Osteoblast (primary cell): ENCODE measurements at places on chromosomes 6 and 20. TPM values are rescaled to one million over a fixed set of nuclear protein-coding genes. Genes with fewer than 3 reads are reported as not detected.

- H3K4me1 ChIP-seq, result no peaks in the 10 kb centered on the region
- no peaks in the 10 kb centered on the region for H3K36me3 ChIP-seq
- no peak overlapping the region for H3K4me3 ChIP-seq
- DNase-seq, result peak; percentile 69
- no peak overlapping the region for H3K27ac ChIP-seq
Observed at GRCh38 chr20:58784321-58785074, 66.2 kb downstream of the GNAS-AS1 start.

Gene OR2B6
- not detected in 2 replicates for total RNA-seq

DNA sequence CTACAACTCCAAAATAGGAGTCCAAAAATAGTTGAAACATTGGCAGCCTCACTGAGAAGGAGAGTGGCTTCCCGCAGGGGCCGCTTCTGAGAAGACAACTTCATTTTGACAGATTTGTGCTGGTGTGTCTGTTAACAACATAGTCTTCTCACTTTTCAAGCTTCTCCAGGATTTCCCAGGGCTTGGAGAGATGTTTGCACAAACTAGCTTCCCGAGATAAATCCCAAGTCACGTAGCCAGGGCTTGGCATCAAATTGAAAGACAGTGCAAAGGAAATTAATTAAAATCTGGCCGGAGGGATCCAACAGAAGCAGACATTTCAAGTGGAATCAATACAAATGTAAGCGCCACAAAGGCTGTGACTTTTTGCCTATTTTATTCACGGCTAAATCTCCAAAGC, 630.2 kb downstream of the DHX35 start:
- no peak overlapping the region for H3K27ac ChIP-seq
- DNase-seq, result no peak
- no peak overlapping the region for H3K4me3 ChIP-seq
- H3K36me3 ChIP-seq, result no peaks in the 10 kb centered on the region

DNA sequence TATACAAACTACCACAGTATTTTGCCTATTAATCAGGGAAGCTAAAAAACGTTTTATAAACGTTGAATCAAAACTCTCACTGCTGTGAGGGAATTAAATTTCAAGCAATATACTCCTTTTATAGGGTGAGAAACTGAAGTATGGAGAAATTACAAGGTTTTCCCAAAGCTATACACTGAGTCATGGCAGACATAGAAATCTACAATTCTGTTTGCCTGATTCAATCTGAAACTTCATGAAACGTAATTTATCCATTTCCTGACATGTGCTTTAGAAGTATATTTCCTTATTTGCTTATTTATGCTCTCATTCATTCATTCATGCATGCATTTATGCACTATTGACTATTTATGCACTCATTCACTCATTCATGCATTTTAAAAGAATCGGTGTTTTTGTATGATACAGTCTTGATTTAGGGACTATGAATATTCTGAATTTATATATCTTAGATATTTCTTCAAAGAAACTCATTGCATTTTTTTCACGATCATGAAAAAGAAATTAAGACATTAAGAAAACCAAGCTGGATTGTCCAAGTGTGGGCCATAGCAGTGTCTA, 16.5 kb downstream of the EYA4 start:
- no peak overlapping the region for H3K4me3 ChIP-seq
- peaks cover 15% of the 10 kb centered on the region for H3K4me1 ChIP-seq
- no peaks in the 10 kb centered on the region for H3K36me3 ChIP-seq
- no peak overlapping the region for H3K27ac ChIP-seq

DNA sequence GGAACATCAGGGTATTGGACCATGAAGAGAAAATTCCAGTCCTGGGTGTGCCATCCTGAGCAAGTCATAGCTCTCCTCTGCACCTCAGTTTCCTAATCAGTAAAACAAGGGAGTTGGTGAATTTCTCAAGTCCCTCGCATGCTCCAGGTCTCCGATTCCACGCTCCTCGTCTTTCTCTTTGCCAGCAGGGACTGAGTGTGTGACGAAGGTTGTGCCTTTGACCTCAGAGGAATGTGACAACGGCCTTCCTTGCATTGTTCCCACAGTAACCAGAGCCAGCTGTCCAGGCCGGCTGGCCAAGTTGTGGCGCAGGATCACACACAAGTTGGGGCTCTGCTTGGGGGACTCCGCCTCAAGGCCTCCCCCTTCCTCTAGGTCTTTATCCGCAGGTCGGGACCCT, 217.3 kb downstream of the ATXN1 start:
- H3K36me3 ChIP-seq, result no peaks in the 10 kb centered on the region
- H3K27me3 ChIP-seq, result no peaks in the 10 kb centered on the region
- DNase-seq, result peak; percentile 11
- H3K27ac ChIP-seq, result no peak overlapping the region
- no peak overlapping the region for H3K4me3 ChIP-seq
- H3K4me1 ChIP-seq, result peaks cover 6% of the 10 kb centered on the region

GRCh38 chr20:23540624-23541023, 27.7 kb downstream of the CST9L start:
- no peaks in the 10 kb centered on the region for H3K36me3 ChIP-seq
- H3K27ac ChIP-seq, result no peak overlapping the region
- DNase-seq, result no peak
- H3K4me1 ChIP-seq, result no peaks in the 10 kb centered on the region
- H3K27me3 ChIP-seq, result peaks cover 2% of the 10 kb centered on the region

DNA sequence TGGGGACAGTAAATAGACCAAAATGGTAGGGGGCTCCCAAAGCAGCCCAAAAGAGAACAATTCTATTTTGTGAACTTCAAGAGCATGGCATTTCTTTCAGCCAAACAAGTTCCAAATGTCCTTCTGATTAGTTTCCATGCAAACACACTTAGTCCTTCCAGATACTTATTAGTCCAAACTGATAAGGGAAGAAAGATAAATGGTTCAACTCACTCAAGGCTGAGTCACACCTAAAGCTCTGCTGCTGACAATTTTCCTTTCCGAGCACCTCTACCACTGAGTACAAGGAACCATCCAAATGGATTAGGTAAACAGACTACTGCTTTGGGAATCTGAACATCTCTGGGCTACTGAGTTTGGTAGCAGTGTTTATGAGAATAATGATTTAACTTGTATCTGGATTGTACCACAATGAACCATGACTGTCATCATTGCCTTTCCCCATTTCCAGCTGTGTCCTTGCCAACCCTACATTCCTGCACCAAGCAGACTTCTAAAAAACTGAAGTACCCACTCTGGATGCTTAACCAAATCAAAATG, 71.2 kb downstream of the TNFRSF21 start:
- DNase-seq, result no peak
- H3K4me3 ChIP-seq, result no peak overlapping the region
- H3K4me1 ChIP-seq, result peaks cover 7% of the 10 kb centered on the region
- H3K27me3 ChIP-seq, result no peaks in the 10 kb centered on the region
- no peaks in the 10 kb centered on the region for H3K36me3 ChIP-seq
- H3K27ac ChIP-seq, result no peak overlapping the region

Gene PSORS1C1
- 1.2 and 2.2 TPM in 2 replicates for total RNA-seq

Gene ECT2L
- total RNA-seq, result under 0.01 TPM in 1 of 2 replicates, not detected in the other

DNA sequence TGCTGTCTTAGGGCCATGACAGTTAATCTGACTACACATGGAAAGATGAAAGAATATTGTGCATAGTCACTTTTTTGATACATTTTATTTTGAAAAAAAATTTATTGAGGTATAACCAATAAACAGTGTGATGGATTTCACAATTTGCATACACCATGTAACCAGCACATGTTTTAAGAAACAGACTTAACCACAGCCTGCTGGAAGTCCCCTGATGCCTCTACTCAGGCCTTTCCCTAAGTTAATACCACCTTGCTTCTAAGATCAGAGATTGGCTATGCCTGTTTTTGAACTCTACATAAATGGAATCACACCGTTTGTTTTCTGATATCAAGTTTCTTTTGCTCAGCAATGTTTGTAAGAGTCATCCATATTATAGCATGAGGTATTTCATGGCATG, 136.3 kb downstream of the CFAP61 start:
- no peak overlapping the region for H3K4me3 ChIP-seq
- no peak for DNase-seq
- no peak overlapping the region for H3K27ac ChIP-seq

GRCh38 chr6:111038534-111039252, 48.6 kb upstream of the SLC16A10 start:
- H3K4me1 ChIP-seq, result no peaks in the 10 kb centered on the region
- DNase-seq, result no peak
- no peaks in the 10 kb centered on the region for H3K36me3 ChIP-seq
- no peak overlapping the region for H3K4me3 ChIP-seq
- H3K27ac ChIP-seq, result no peak overlapping the region
